ENCODE measurements at places on chromosomes 2 and 18.
A peak's percentile ranks its signal among the peaks of the same experiment; 100 is the strongest.

DNA sequence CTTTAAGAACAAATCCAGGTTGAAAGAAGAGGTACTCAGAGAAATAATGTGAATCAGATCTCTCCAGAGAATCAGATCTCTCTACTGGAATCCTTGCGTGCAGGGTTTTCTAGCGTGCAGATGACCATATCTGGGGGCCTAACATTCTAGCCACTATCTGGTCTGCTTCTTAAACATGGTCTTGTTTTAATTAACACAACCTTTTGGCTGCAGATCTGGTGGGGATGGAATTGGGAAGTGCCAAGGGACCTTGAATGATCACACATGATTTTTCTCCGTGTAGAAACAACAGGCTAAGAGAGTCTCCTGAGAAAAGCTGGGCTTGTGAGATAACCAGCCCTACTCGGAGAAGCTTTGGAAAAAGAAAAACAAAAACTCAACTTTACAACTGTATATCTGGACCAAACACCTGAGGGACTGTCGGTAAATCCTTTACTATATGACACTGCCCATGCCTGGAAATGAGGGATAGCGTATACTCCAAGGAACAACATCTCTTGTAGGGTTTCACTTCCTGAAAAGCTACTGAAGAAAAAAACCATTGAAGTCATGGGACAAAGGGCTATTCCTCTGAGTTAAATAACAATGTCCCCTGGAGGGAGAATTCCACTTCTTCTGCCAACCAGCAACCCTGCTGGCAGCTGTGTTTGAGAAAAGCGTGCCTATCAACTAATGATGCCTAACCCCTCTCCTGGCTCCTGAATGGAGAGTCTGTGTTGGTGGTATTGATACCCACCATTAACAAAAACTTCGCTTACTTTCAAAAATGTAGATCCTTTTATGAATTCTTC lies 171.0 kb upstream of the REV1 start:
- no peak for DNase-seq

GRCh38 chr18:59744271-59744721 lies 47.1 kb upstream of the CCBE1 start:
- DNase-seq, result no peak

DNA sequence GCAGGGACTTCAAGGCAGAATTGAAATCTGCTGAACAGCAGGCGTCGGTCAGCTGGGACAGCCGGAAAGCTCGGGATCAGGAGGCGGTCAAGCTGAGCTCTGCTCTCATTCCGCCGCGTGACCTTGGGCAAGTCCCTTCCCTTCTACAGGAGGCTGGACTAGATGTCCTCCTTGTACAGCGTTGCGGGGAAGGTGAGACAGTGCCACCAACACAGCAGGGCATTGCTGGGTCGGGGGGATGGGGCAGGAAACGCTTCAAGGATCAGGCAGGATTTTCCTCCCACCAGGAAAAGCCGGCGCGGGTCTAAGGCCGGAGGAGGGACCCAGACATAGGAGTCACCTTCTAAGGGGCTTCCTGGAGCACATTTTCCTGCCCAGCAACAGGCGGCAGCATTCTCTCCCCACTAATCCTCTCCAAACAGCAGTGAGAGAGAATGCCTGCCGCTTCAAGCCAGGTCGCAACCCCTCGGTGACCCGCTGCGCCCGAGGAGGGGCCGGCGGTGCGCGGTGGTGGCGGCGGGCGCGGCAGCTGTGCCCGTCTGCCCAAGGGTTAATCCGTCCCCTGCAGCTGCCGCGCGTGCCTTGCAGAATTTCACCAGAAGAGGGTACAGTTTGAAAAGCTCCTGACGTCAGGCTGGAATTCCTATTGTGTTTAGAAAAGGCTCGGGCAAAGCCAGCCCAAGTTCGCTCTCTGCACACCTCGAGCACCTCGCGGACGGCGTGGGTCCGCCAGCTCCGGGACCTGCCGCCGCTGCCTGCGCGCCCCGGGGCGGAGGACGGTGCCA lies at the start of gene KCNF1:
Gene KCNF1 (plus strand): TSS at position 644 of the 785 bp plus-strand sequence. CDS start 493 bp downstream, outside the sequence.
- DNase-seq, result peak; percentile 67

GRCh38 chr18:69401226-69401971 lies 711 bp downstream of the DOK6 start:
- no peak for DNase-seq

DNA sequence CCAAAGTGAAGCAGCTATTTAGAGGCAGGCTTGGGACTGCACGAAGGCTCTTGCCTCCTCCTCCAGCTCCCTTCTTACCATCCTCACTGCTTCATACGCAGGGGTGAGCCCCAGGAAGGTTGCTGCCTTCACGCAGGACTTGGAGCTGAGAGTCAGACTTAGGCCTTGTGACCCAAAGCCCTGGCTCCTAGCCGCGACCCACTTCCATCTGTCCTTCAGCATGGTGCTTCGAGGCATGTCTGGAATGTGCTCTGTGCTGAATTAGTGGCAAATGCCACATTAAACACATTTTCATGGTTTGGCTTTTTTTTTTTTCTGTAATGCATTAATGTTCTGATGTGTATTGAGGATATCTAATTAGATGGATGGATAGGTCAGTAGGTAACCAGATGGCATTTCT lies 37.5 kb downstream of the ITGB1BP1 start:
- no peak for DNase-seq

GRCh38 chr2:115443539-115444185 lies 1001.2 kb downstream of the DPP10 start:
- DNase-seq, result peak; percentile 85

DNA sequence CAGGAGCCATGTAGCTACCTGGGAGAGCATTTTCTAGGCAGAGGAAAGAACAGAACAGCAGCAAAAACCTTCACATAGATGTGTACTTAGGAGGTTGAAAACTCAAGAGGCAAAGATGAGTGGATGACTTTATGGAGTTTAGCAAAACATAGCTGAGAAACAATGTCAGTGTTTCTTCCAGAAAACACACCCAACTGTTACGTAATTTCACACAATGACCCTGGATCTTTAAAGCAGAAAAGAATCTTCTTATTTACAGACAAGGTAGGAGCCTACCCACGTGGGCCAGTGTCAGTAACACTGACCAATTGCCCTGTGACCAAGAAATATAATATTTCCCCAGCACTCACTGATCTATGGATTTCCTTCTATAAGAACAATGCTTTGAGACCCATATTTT lies 254.6 kb downstream of the CDH20 start:
- no peak for DNase-seq

DNA sequence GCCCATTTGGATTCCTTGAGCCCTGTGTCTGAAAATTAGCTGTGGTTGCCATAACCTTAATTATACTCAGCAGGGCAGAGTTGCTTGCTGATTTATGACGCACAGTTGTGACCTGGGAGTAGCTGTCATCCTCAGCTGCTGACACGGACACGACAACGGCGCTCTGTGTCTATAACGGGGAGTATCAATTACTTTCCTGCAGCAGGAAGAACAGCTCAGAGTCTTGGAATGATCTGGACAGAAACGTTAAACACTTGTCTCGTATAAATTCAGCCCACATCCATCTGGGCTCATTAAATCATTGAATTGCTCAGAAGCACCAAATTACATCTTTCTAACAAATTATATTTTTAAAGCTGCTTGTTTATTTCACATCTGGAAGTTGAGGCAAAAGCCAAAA lies 116.3 kb downstream of the SEPTIN10 start:
- DNase-seq, result no peak

- DNase-seq, result no peak
Measured at GRCh38 chr2:206217743-206218142, 56.7 kb upstream of the ZDBF2 start.

DNA sequence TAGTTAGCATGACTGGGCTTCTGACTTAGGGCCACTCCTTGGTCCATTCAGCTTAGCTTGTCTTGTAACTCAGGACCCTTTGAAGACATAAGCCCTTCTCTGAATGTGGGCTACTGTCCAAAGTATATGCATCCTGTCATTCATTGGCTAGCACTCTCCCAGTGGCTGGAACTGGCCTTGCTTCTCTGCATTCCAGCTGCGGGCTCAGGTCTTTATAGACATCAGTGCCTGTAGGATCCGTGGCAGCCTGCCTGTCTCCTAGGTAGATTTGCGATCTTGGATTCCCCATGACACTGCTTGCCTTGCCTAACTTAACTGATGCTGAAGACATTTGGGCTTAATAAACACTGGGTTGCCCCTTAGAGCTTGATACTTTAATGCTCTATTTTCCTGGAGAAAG lies 170.1 kb downstream of the DCC start:
- DNase-seq, result no peak

GRCh38 chr2:1687254-1687653 lies 57.1 kb downstream of the PXDN start:
- no peak for DNase-seq

GRCh38 chr18:56984731-56985130 lies 162.2 kb upstream of the BOD1L2 start:
- no peak for DNase-seq

GRCh38 chr2:76985387-76986136 lies 536.6 kb downstream of the LRRTM4 start:
- no peak for DNase-seq

- no peak for DNase-seq
Measured at GRCh38 chr2:220147161-220148038, 520.0 kb downstream of the SLC4A3 start.

DNA sequence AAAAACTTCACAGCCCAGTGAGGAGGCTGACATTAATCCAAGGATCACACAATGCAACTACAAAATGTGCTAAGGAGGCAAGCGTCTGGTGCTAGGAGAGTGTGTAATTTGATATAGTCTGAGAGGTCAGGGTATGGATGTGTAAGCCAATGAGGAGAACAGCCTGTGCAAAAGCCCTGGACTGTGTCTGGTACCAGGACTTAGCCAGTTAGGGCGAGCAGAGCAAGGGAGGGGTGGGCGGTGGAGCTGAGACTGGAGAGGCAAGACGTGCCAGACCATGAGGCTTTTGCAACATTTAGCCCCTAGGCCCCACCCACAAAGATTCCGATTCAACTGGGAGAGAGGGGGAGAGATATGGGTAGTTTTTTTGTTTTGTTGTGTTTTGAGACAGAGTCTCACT lies 33.5 kb upstream of the SPRED2 start:
- no peak for DNase-seq

GRCh38 chr18:43661570-43661969 lies 384.3 kb upstream of the SYT4 start:
- peak; percentile 18 for DNase-seq
